Cardiac septum (tissue), 1 donor: ENCODE measurements at places on chromosomes 2 and 18. TPM values are rescaled to one million over a fixed set of nuclear protein-coding genes. Genes with fewer than 3 reads are reported as not detected.

GRCh38 chr2:98452396-98453027, 7.9 kb downstream of the INPP4A start:
- DNase-seq: peak; percentile 49

- no peak for DNase-seq
These were observed 23.2 kb downstream of the PIAS2 start for GRCh38 chr18:46894124-46894523.

GRCh38 chr2:72843301-72843700, 17.5 kb upstream of the EXOC6B start:
- no peak for DNase-seq

- DNase-seq: no peak
These were observed 27.9 kb downstream of the AOX1 start for GRCh38 chr2:200613692-200614091.

CMPK2 gene
- total RNA-seq: 5.5 TPM
